ENCODE measurements at places on chromosomes 3 and 15.

- DNase-seq, result no peak
These were observed 157.5 kb downstream of the GABRB3 start for GRCh38 chr15:26615188-26615926.

DNA sequence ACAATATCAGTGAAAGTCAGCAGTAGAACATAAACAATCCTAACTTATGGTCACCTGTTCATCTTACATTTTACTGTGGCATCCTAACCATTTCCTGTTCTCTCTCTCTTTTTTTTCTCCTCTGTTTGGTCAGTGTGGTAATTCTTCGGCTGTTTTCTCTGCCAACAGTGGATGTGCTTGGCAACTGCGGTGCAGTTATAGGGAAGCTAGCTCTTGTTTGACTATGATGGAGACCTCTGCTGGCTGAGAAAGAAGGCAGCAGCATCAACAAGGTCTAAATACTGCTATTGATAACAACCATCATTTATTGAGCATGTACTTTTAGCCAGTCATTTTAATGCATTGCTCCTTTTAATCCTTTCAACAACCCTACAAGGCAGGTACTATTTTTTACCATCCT is 723 bp upstream of the DRD3 start:
- DNase-seq, result peak; percentile 15

GRCh38 chr3:126413693-126414080 is 19.0 kb downstream of the CFAP100 start:
- no peak for DNase-seq

DNA sequence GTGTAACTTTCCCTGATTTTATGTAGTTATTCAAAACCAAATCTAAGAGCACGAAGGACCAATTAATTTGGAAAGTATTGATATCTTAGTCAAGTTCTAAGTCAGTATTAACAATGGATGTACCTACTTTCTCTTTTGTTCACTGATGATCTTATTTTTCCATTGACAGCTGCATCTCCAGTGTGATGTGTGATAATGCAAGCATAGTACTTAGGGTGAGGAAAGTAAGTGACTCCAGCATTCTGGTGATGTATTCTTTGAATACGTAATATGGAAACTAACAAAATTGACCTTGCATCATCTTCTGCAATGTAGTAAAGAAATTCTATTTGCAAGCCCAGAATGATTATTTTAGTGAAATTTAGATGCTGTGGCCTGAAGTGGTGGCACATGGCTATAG is 22.4 kb downstream of the FBXW12 start:
- no peak for DNase-seq

DNA sequence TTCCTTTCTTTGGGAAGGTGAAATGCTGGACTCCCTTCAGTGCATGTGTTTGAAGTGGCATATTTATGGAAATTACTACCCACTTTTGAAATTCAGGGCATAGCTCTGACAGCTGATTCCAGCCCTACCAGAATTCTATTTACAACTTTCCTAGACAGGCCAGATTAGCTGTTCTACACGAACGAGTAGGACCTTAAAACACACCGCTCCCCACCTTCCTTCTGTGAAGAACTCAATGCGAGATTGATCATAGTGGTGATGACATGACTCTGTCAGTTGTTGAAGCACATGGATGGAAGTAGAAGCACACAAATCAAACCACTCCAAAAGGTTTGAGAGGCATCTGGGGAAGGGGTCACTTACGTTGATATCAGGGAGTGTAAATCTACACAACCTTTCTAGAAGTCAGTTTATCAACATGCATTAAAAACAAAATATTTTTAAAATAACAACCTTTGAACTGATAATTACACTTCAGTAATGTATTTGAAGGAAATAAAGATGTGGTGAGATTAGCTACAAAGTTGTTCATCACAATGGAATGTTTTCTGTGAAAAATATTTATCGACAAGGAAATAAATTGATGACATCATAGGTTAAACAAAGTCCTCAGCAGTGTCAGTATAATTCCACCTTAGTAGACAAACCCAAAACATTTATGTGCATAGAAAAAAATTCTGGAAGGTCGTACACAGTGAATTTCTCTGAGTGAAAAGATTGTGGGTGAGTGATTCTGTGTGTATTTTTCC is 29.8 kb downstream of the RARB start:
- no peak for DNase-seq

GRCh38 chr3:197889204-197889930 is 60.6 kb upstream of the RPL35A start:
- DNase-seq, result no peak

DNA sequence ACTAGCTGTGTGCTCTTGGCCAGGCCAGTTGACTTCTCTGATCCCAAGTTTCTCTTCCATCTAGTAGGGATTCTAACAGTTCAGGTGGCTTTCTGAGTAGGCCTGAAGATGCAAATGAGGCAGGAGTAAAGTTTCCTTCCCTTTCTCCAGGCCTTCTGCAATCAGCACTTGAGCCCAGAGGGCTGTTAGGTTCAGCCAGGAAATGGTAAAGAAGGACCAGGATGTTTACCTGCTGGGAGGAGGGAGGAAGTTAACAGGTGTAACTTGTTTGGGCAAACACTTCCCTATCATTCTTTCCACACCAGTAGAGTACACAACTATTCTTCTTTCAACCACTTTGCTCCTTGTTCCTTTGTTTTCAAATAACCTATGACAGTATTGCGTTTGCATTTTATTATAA is 13.3 kb upstream of the TNFSF10 start:
- no peak for DNase-seq

GRCh38 chr3:14007006-14007405 is 117.7 kb downstream of the CHCHD4 start:
- no peak for DNase-seq

DNA sequence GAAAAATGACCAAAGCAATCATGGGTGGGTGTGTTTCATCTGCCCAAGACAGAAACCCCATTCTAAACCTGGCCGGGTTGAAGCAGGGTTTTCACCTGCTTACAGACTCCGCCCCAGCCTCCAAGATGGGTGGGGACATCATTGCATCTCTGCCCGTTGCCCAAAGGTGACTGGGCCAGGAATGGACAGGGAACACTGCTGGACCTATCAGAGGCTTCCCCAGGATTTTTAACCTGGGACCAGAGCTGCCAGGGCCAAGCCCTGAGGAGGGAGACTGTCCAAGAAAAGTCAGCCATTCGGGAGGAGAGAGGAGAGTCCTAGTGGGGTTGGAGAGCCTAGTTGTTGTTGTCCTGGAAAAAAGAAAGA is 109.7 kb upstream of the ALDH1A3 start:
- DNase-seq, result no peak

- no peak for DNase-seq
These were observed 12.5 kb upstream of the ZSCAN2 start for GRCh38 chr15:84588053-84588874.

- no peak for DNase-seq
These were observed 45.9 kb downstream of the CGNL1 start for GRCh38 chr15:57422113-57422754.

DNA sequence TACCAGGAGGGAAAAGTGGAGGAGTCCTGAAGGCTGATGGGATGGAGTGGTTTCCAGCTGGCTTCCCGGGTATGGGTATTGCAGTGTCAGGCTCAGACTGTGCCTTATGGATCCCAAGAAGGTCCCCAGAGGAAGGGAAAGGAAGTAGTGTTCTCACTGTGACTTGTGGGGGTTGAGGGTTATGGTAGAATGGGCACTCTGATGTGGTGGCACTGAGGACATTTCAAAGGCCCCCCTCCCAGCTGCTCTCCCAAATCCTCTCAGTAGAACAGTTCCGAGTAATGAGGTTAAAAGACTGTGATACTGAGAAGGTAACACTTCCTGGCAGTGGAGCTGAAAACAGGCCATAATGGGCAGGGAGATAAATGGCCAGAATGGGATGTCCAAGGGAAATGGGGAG is 23.1 kb upstream of the TIMP4 start:
- no peak for DNase-seq

GRCh38 chr3:25114532-25114931 is 313.5 kb upstream of the RARB start:
- no peak for DNase-seq

DNA sequence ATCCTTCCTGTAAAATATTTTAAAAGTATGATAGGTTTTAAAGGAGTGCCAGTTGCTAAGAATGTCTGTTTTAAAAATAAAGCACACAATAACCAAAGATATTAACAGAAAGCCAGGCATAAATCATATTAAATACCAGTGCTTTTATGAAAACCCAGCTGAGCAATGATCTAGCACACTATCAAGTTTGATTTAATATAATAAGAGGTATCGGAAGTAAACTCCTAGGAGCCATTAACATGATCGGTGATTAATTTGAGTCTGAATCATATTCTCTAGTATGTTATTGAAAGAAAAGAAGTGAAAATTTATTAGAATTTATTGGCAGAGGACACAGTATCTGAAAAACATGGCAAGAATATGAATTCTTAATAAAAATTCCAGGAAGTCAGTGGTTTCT is 91.7 kb downstream of the SPATA16 start:
- no peak for DNase-seq

- DNase-seq, result no peak
These were observed 247.9 kb downstream of the CD47 start for GRCh38 chr3:107842940-107843339.

DNA sequence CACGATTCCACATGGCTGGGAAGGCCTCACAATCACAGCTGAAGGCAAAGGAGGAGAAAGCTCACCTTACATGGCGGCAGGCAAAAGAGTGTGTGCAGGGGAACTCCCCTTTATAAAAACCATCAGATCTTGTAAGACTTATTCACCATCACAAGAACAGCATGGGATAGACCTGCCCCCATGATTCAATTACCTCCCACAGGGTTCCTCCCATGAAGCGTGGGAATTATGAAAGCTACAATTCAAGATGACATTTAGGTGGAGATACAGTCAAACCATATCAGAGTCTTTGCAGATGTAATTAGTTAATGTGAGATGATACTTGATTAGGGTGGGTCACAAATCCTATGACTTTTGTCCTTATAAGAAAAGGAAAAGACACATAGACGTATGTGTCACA is 688.9 kb downstream of the GBE1 start:
- DNase-seq, result no peak

- DNase-seq, result no peak
These were observed 301.9 kb downstream of the IL20RB start for GRCh38 chr3:137259701-137260100.

DNA sequence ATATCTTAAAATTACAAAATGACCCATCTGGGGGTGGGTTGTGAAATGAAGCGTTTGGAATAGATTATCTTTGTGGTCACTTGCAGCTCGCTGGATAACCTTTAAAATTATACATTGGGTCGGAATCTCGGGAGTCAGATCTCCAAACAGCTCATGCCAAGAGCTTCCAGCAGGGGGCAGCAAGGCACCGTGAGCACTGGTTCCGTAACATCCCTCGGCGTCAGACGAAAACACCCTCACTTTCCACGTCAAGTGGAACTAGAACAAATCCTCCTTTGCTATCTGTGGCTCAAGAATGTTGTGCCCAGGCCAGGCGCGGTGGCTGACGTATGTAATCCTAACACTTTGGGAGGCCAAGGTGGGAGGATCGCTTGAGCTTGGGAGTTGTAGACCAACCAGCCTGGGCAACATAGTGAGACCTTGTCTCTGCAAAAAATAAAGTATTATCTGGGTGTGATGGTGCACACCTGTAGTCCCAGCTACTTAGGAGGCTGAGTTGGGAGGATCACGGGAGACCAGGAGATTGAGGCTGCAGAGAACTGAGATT is 31.1 kb downstream of the UMPS start:
- DNase-seq, result peak; percentile 84

DNA sequence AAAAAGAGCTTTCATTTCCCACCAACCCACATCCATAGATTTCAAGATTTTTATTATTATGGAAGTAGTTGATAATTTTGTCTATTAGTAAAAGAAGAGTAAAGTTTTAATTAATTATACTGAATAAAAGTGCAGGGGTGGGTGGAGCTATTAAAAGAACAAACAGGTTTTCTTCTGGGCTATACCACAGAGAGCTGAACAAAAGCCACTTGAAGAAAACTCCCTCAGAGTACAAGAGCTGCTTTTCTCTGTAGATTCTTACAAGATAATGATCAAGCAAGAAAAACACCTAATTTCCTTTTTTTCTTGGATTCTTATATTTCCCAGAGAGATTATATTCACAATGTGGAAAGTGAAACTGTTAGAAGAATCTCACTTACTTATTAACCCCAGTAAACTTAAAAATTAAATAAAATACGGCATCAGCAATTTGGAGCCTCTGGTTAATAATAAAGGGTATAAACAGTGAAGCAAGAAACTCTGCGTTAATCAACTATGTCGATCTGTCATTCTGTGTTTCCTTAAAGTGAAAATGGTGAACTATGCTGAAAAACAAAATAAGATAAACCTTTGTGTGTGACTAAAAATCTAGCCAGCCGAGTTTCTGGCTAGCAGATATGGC is 84.9 kb downstream of the THBS1 start:
- DNase-seq, result no peak

DNA sequence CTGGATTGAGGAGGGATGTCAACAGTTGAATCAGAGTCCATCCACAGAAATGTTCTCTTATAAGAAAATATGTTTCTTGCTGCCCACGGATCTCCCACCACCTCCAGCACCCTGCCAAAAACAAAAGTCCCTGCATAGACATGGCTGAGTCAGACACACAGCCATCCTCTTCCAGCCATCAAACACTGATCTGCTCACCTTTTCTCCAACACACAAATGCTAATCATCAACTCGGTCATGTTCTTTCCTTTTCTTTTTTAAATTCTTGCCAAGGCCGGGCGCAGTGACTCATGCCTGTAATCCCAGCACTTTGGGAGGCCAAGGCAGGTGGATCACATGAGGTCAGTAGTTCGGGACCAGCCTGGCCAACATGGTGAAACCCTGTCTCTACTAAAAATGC is 110.7 kb upstream of the IL12A start:
- DNase-seq, result no peak

- peak; percentile 86 for DNase-seq
These were observed 25.1 kb downstream of the FSTL1 start for GRCh38 chr3:120425572-120426250.

DNA sequence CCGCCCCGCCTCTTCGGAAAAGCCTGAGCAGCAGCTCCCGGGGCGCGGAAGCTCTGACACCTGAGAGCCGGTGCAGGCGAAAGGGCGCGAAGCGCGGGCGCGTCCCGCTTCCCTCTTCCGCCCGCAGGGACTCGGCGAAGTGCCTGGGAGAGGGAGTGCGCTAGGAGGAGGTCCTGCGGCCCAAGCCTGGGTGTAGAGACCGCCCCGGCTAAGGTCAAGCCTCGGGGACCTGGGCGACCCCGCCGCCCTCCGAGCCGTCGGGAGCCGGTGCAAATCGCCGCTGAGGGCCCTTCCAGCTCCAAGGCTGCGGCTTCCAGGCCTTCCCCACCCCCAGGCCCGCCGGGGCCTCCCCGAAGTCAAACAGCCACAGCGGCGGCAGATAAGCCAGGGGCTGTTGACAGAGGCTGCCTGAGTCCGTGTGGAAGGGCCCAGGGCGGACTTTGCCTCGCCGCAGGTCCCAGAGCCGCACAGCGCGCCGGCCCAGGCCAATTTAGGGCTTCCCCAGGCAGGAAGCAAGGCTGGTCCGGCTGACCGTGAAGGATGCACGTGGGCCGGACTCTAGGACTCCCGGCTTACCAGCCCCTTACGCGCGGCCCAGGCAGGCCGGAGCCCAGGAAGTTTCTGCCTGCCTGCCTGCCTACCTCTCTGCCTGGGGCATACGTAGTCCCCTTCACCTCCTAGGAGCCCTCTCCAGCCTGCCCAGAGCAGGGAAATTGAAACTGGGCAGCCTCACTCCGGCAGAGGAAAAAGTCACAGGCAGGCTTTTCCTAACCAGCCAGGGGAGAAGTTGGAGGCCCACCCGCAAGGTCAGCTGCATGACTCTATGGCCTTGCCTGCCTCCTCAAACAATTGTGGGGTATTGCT is 2.3 kb downstream of the ITPKA start:
- no peak for DNase-seq
